Stimulated activated CD8-positive, alpha-beta memory T cell treated with anti-CD3 and anti-CD28 coated beads, Interleukin-7, amount 100 ng/mL, for 1 hour (primary cell): ENCODE measurements at places on chromosomes 3 and 15.

DNA sequence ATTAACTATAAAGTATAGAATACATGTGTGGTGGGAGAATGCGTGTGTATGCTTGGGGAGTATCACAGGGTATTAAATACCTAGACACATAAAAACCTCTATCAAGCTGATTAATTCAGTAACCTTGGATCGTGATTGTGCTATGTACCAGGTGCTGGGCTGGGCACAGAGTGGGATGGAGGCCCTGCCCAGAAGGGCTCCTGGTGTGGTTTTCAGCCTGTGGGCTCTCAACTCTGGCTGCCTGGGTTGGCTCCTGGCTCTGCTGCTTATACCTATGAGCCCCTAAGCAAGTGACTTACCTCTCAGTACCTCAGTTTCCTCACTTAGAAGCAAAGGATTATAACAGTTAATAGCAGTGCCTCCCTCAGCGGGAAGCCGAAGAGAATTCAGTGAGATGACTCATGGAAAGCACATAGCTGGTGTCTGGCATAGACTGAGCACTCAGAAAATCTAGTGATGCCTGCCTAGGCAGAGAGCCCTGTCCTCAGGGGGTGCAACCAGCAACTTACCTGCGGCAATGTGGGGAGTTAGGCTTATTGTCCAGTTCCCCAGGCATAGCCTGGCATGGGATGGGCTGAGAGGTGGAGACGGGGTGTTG, 90.6 kb upstream of the MYZAP start:
- no peak for DNase-seq

DNA sequence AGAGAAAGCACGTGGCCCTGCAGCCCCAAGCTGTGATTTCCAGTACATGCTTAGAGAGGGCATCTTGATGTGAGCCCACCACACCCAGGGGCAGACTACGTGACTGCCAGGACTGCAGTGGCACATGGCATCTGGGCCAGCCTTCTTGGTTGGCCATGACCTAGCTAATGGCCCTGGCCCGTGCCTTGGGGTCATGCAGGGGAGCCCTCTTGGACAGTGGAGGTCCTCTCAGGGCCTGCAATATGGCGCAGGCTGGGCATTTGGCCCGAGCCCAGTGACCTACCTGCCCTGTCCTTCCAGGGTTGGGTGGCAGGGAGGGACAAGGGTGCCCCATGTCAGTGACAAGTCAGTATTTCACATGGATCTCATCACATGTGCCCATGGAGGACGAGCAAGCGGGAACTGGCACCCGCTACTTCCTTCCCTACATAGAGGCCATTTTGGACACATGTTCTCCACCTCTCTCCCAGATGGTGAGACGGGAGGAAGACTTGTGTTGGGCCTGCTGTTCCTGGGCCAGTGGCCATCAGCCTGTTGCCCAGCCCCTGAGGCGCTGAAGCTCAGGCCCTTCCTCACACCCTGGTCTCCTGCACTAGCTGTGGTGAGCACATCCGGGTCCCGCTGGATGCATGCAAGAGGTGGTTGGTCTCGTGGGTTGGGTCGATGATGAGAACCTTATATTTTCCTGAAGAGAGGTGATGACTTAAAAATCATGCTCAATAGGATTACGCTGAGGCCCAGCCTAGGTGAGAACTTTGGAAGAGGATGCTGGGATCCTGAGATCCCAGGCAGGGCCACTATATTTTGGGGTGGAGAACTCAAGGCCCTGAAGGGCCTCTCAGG, 195.6 kb downstream of the UBE3A start:
- no peak for DNase-seq

DNA sequence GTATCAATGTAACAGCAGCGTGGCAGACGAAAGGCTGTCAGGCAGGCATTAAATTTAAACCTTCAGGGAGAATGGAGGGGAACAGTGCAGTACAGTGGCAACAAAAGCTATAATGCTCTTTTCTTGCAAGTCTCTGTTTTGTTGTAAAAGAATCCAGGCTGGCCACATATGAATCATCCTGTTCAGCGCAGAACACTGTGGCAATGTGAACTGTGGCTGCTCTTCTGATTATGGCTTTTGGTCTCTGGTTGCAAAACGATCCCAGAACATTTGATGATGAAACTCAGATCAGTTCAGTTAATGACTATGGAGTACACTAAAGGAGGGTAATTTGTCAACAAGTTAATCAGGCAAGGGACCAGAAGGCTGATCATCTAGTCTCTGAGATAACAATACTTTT, 219.7 kb upstream of the SGO1 start:
- DNase-seq, result no peak

GRCh38 chr15:33135355-33135781, 59.1 kb downstream of the FMN1 start:
- DNase-seq, result no peak

DNA sequence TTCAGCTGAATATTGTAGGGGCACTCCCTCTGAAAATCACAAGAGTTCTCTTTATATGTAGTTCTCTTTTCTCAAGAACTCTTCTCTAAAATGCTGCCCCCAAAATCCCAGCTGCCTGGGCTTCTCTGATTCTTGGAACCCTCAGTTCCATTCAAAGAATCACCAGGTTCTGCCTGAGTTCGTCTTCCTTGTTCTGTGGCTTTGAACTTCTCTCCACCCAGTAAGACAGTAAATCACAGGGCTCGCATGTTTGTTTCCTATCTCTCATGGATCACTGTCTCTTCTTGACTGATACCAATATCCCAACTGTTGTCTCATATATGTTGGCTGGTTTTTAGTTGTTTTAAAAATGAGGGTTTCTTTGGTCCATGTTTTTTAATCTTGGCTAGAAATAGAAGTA, 359.5 kb upstream of the CBLB start:
- no peak for DNase-seq

DNA sequence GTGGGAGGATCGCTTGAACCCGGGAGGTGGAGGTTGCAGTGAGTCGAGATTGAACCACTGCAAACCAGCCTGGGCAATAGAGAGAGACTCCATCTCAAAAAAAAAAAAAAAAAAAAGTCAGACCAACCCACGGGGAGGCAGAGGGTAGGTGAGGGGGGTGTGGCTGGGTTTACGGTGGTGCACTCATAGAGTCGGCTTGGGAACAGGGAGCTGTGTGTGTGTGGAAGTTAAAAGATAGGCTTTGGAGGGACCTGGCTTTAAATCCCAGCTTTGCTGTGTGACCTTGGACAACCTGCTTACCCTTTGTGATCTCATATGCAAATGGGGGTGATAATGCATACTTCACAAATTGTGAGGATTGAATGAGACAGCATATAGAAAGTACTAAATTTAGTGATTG, 10.0 kb upstream of the ISLR2 start:
- no peak for DNase-seq
